Neural crest cell (in vitro differentiated cells): ENCODE measurements at places on chromosomes 12 and 14. TPM values are rescaled to one million over a fixed set of nuclear protein-coding genes. Genes with fewer than 3 reads are reported as not detected.

Gene CLEC1B
- total RNA-seq = not detected in 2 replicates

Gene ITFG2
- 38.8 and 43.5 TPM in 2 replicates for total RNA-seq

Gene KRT2
- not detected in 2 replicates for total RNA-seq

Gene CALM1
- 338 and 339 TPM in 2 replicates for total RNA-seq

Gene ADAM21
- not detected in 2 replicates for total RNA-seq

Gene PEX5
- 40.2 and 42.2 TPM in 2 replicates for total RNA-seq

Gene HSPB8
- total RNA-seq = 0.50 and 0.58 TPM in 2 replicates

Gene RNU4-1
- total RNA-seq = 4,497 and 4,941 TPM in 2 replicates

Gene LMNTD1
- total RNA-seq = not detected in 2 replicates

Gene STON2
- total RNA-seq = 24.0 and 27.4 TPM in 2 replicates

Gene RTN1
- 14.9 and 18.0 TPM in 2 replicates for total RNA-seq

Gene SLC11A2
- 50.4 and 51.4 TPM in 2 replicates for total RNA-seq

Gene KRT72
- not detected in 2 replicates for total RNA-seq

Gene L3HYPDH
- 16.8 and 17.0 TPM in 2 replicates for total RNA-seq

Gene MGAT2
- total RNA-seq = 31.8 and 32.3 TPM in 2 replicates

Gene GNS
- 47.0 and 48.2 TPM in 2 replicates for total RNA-seq

Gene NR4A1
- total RNA-seq = 51.0 and 52.8 TPM in 2 replicates

Gene RAD9B
- total RNA-seq = 0.23 and 0.50 TPM in 2 replicates

Gene GPR84
- not detected in 2 replicates for total RNA-seq

Gene GDF3
- not detected in 2 replicates for total RNA-seq

Gene PROX2
- not detected in 2 replicates for total RNA-seq

Gene TAC3
- 0.51 TPM in 1 of 2 replicates, not detected in the other for total RNA-seq

Gene GPR132
- not detected in 2 replicates for total RNA-seq

Gene GPR162
- total RNA-seq = 16.4 and 17.4 TPM in 2 replicates

Gene INSM2
- total RNA-seq = 0.09 TPM in 1 of 2 replicates, not detected in the other

Gene LUM
- 30.2 and 33.9 TPM in 2 replicates for total RNA-seq

Gene TOGARAM1
- 14.2 and 15.7 TPM in 2 replicates for total RNA-seq

Gene WSCD2
- 0.73 and 1.4 TPM in 2 replicates for total RNA-seq

Gene ARID2
- total RNA-seq = 52.7 and 53.6 TPM in 2 replicates

Gene DNAI7
- total RNA-seq = 0.37 and 0.77 TPM in 2 replicates
